ENCODE measurements at places on chromosomes 12 and 14. TPM values are rescaled to one million over a fixed set of nuclear protein-coding genes. Genes with fewer than 3 reads are reported as not detected.

- no peak for DNase-seq
- H3K27ac ChIP-seq, result no peak overlapping the region
- H3K4me1 ChIP-seq, result no peaks in the 10 kb centered on the region
- H3K36me3 ChIP-seq, result no peaks in the 10 kb centered on the region
Observed at GRCh38 chr14:51869411-51870100, 9.1 kb downstream of the GNG2 start.

Gene PROX2
- not detected for total RNA-seq

Gene PPM1H
- 9.3 TPM for total RNA-seq

GRCh38 chr14:101037021-101037817 lies 133.7 kb upstream of the RTL1 start:
- DNase-seq, result peak; percentile 62
- no peaks in the 10 kb centered on the region for H3K36me3 ChIP-seq
- H3K4me3 ChIP-seq, result no peak overlapping the region
- H3K4me1 ChIP-seq, result no peaks in the 10 kb centered on the region

DNA sequence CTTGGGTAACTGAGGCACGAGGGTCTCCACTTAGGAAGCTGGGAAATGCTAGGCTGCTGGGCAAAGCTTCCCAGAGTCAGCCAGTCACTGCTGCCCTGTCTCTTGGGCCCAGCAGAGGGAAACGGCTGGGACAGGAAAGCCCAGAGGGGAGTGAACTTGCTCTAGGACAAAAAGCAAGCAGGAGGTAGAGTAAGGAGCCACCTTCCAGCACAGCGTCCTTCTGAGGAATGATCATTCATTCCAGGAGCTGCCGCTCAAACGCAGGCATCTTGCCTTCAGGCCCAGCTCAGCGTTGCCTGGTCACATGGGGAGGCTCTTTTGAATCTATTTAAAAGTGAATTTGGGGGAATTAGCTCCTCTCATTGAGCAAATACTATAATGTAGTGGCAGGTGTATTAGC lies 118.6 kb downstream of the CRACR2A start:
- H3K4me1 ChIP-seq, result no peaks in the 10 kb centered on the region
- no peak for DNase-seq
- H3K36me3 ChIP-seq, result no peaks in the 10 kb centered on the region
- H3K27ac ChIP-seq, result no peak overlapping the region
- H3K4me3 ChIP-seq, result no peak overlapping the region

Gene VSIG10
- total RNA-seq, result 10.5 TPM

GRCh38 chr14:98834119-98834518 lies 437.9 kb downstream of the BCL11B start:
- H3K4me3 ChIP-seq, result no peak overlapping the region
- DNase-seq, result no peak
- H3K27me3 ChIP-seq, result no peaks in the 10 kb centered on the region
- no peaks in the 10 kb centered on the region for H3K36me3 ChIP-seq
- no peaks in the 10 kb centered on the region for H3K4me1 ChIP-seq

Gene SIX1
- 10.6 TPM for total RNA-seq

DNA sequence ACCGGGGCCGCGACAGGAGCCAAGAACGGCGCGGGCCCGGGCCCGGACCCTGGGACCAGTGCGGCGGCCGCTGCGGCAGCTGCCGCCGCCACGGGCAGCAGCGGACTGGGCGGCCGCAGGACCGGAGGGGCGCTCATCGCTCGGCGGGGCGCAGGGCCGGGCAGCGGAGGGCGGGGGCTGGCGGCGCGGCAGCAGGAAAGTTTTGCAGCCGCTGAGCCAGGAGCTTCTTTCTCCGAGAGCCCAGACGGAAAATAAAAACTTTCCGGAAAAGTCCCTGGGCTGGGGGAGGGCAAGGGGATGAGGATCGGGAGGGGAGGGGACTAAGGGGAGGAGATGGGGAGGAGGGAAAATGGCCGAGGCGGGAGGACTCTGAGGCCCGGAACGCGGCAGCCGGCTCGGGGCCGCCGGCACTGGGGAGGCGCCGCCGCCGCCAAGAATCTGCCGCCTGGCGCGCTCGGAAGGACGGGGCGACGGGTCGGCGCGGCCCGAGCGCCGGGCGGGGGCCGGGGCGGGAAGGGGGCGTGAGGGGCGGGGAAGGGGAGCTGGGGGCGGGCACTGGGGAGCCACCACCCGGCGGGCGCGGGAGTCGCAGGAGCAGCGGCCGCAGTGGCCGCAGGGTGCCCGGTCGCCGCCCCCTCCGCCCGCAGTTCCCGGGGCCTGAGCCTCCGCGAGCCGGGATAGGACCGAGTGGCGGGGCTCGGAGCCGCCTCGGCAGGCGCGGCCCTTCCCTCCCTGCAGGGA lies at the start of gene PRKD1:
Gene PRKD1, minus strand, starts transcription at position 472 of the 741 bp plus-strand sequence.
- DNase-seq, result peak; percentile 90
- peak within 1 kb of the TSS; percentile 99 for H3K4me3 ChIP-seq
- H3K4me1 ChIP-seq, result peaks cover 5% of the 10 kb centered on the region
- peak within 1 kb of the TSS; percentile 85 for H3K27ac ChIP-seq

Gene NCKAP5L
- 38.7 TPM for total RNA-seq

GRCh38 chr12:52798671-52799504 lies 3.0 kb upstream of the KRT3 start:
- H3K36me3 ChIP-seq, result no peaks in the 10 kb centered on the region
- no peaks in the 10 kb centered on the region for H3K27me3 ChIP-seq
- no peak overlapping the region for H3K27ac ChIP-seq
- no peak overlapping the region for H3K4me3 ChIP-seq
- no peak for DNase-seq

- DNase-seq, result no peak
- H3K27me3 ChIP-seq, result no peaks in the 10 kb centered on the region
- H3K4me1 ChIP-seq, result no peaks in the 10 kb centered on the region
- H3K27ac ChIP-seq, result no peak overlapping the region
- no peak overlapping the region for H3K4me3 ChIP-seq
Observed at GRCh38 chr12:2507814-2508213, 287.0 kb upstream of the FKBP4 start.

- no peaks in the 10 kb centered on the region for H3K36me3 ChIP-seq
- H3K27me3 ChIP-seq, result no peaks in the 10 kb centered on the region
- DNase-seq, result no peak
- no peak overlapping the region for H3K4me3 ChIP-seq
Observed at GRCh38 chr14:101098641-101099040, 195.1 kb upstream of the RTL1 start.

All from aorta (tissue), 5 donors.